ENCODE measurements at places on chromosomes 7 and 10.

DNA sequence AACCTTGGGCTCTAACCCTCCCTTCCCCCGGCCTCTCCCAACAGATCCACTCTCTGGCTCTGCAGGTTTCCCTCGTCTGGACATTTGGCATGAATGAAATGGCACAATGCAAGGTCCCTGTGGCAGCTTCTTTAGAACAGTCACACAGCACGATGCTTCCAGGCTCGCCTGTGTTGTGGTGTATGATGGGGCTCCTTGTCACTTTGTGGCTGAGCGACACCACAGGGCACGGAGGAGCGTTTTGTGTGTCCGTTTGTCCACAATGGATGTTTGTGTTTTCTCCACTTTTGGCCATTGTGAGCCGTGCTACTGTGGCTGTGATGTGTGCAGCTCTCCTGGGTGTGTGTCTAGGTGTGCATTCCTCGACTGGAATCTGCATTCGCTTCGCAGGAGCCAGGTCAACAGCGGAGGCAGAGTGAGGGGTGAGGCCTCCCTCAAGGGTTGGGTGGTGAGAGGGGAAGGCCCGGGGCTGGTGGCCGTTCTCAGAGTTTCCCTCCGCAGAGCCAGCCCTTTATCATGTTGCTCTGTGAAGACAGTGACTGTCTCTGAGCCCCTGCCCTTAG lies 22.3 kb upstream of the SHH start:
- no peak for DNase-seq

DNA sequence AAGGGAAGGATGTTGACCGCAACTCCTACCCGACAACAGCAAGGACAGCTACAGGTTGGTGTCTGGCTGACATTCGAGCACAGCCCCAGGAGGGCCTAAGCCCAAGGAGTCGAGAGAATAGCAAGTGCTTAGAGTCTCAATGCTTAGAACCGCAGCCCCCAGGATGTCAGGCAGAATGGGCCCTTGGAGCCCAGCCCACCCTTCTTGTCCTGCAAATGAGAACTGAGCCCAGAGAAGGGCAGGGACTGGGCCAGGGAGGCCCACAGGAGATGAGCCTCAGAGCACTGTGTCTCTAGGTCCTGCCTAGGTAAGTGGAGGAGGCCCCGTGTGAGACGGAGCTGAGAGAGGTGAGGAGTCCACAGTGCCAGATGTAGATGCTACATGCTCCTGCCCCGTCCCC lies 173.3 kb upstream of the ZMIZ1 start:
- DNase-seq: no peak

- DNase-seq: no peak
Observed at GRCh38 chr10:76302481-76302880, 871.1 kb downstream of the LRMDA start.

DNA sequence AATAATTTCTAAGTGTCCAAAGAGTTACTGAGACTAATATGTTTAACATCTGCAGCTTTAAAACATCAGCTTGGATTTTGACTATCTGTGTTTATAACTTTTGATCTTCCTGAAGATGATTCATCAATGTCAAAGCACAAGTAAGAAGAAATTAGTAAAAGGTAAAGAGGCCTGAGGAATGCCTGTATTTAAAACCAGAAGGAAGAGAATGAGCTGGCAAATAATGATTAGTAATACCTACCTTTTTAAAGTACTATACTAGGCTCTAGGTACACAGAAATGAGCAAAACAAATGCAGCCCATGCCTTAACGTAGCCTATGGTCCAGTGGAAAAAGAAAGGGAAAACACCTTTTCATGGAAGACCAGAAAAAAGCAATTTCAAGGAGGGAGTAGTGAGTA lies 158.0 kb downstream of the KCND2 start:
- no peak for DNase-seq

- DNase-seq: no peak
Observed at GRCh38 chr10:103067484-103067883, 125.6 kb downstream of the NT5C2 start.

GRCh38 chr10:91672021-91672608 lies 39.2 kb upstream of the PPP1R3C start:
- DNase-seq: peak; percentile 75

GRCh38 chr10:47400786-47401185 lies 16.7 kb upstream of the ZNF488 start:
- DNase-seq: no peak

DNA sequence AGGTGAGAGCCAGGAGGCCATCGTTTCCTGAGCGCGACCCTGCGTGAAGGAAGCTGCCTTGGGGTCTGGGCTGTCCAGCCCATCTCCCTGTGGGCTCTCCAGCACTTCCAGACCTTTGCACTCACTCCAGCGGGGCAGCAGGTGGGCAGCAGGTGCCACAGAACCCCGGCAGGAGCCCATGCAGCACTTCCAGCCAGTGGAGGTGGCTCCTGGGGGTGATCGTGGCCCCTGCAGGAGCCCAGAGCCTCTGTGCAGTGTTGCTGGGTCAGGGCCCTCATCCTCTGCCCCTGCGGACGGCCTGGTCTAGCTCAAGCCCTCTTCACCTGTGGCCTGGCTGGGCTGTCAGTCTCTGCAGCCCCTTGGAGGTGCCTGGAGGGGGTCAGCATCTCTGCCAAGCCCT lies 59.9 kb downstream of the PWWP2B start:
- DNase-seq: no peak

- DNase-seq: no peak
Observed at GRCh38 chr7:13035233-13035632, 347.8 kb downstream of the ARL4A start.

- DNase-seq: no peak
Observed at GRCh38 chr10:100960251-100960650, 9.1 kb upstream of the SEMA4G start.

GRCh38 chr10:22805304-22805703 lies 90.9 kb upstream of the PIP4K2A start:
- peak; percentile 15 for DNase-seq
